ENCODE measurements at places on chromosomes 1 and 21. TPM values are rescaled to one million over a fixed set of nuclear protein-coding genes. Genes with fewer than 3 reads are reported as not detected.

Gene PGBD5
- not detected for total RNA-seq

Gene ARID4B
- 52.2 TPM for total RNA-seq

Gene IGFN1
- total RNA-seq, result not detected

Gene NFASC
- total RNA-seq, result not detected

Gene LCE1B
- total RNA-seq, result not detected

Gene UBXN10
- 0.45 TPM for total RNA-seq

Gene PCP4L1
- 0.71 TPM for total RNA-seq

Gene KRTAP10-7
- total RNA-seq, result not detected

Gene NR5A2
- not detected for total RNA-seq

Gene SMCP
- not detected for total RNA-seq

Gene AADACL4
- not detected for total RNA-seq

Gene STUM
- not detected for total RNA-seq

Gene PCP4
- not detected for total RNA-seq

Gene MFAP2
- total RNA-seq, result not detected

Gene DCST1
- total RNA-seq, result not detected

Gene HS2ST1
- 18.0 TPM for total RNA-seq

Gene OVAAL
- not detected for total RNA-seq

Gene LMO4
- total RNA-seq, result 29.2 TPM

Gene POU3F1
- total RNA-seq, result not detected

Gene VWA5B1
- total RNA-seq, result 0.05 TPM

Gene ZSCAN20
- total RNA-seq, result 1.7 TPM

Gene SPRR2G
- not detected for total RNA-seq

Gene CHRNB2
- total RNA-seq, result not detected

Gene CLIC6
- not detected for total RNA-seq

Gene PAPPA2
- total RNA-seq, result 0.15 TPM

Gene CSTB
- 74.3 TPM for total RNA-seq

Gene FAM72D
- total RNA-seq, result 10.0 TPM

Gene MEAF6
- 64.6 TPM for total RNA-seq

Gene RNU1-2
- total RNA-seq, result 1,658 TPM

Gene ADAR
- total RNA-seq, result 224 TPM

Gene OR2L2
- 0.05 TPM for total RNA-seq

Gene SNX7
- not detected for total RNA-seq
